ENCODE measurements at places on chromosomes 6 and 20. TPM values are rescaled to one million over a fixed set of nuclear protein-coding genes. Genes with fewer than 3 reads are reported as not detected.

EYS gene
- not detected for total RNA-seq

FOXA2 gene
- not detected for total RNA-seq

- DNase-seq: no peak
These were observed 200.3 kb downstream of the ANKRD60 start for GRCh38 chr20:58028123-58028522.

DNA sequence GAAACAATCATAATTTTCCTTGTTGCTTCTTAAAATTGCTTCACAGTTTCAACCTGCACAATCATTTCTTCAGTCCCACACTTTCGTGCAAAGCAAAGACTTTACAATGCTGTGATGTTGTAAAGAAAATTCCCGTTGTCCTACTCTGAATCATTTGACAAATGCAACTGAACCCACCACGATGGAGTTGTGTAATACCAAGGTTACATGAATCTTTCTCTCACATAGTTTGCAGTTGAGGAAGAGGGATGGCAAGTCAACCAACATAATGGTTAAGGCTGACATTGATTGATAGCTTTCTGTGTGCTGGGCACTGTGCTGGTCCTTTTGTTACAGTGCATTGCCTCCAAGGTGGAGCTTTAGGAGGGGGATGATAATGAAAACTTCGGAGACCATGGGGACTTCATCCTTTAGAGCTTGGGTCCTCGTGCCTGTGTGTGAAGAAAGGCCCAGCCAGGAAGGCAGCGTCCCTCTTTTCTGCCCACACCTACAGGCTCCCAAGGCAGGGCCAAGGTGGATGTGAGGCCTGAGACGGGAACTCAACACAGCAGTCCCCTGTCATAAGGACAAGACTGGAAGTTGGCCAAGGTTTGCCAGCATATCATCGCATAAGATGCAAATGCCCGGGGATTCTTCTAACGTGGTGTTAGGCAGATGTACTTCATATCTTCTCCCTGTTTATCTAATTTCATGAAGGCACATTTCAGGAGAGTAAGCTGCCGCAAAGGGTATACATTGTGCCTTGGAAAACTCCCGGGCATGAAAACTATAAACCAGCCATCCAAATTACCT is 96.9 kb downstream of the LY86 start:
- DNase-seq: no peak

DNA sequence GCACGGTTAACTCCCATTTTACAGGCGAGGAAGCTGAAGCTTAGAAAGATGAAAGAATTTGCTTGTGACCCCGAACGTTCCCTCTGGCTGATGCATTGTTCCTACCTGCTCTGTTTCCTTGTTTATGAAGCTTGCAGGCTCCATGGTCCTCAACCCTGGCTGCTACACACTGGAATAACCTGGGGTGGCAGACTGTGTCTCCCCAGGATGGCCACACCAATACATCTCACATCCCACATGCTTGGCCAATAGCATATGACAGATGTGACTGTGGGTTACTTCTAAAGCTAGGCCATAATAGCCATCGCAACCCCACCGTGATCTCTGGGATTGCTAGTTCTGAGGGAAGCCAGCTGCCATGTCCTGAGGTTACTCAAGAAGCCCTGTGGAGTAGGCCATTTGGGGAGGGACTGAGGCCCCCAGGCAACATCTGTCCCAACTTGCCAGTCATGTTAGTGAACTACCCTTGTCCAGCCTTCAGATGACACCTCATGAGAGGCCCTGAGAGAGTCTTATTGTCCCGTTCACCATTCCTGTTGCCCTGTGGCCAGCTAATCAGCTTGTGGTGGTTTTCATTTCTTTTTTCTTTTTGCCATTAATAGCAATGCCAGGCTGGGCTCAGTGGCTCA is 6.7 kb upstream of the FAM110A start:
- no peak for DNase-seq

RPS6KA2 gene
- total RNA-seq: 28.1 TPM

GRCh38 chr6:113120582-113121285 is 736.4 kb upstream of the MARCKS start:
- no peak for DNase-seq

DNA sequence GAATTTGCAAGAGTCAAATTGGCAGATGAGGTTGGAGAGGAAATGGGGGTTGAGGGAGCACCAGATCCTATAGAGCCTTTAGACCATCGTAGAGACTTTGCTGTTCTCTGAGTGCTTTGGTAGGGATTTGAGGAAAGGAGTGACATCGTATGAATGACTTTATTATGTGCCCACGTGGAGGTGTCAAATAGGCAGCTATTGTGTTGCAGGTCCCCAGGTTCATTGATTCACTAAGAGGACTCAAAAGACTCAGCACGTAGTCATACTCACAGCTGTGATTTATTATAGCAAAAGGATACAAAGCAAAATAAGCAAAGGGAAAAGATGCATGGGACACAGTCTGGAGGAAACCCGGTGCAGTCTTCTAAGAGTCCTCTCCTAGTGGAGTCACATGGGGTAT is 2.2 kb downstream of the MTRES1 start:
- no peak for DNase-seq

- DNase-seq: peak; percentile 88
These were observed 22.7 kb upstream of the RNF24 start for GRCh38 chr20:4038047-4038459.

Data from activated T-cell treated with anti-CD3 and anti-CD28 coated beads, Interleukin-2, amount 50 U/mL, for 72 hours (primary cell).